ENCODE measurements at places on chromosomes 11 and 22.

- no peak for DNase-seq
These were observed at the start of gene VPREB1 for GRCh38 chr22:22244316-22245250. TSS of gene VPREB1 (plus strand) at chr22:22244786. CDS start at chr22:22244814, 28 bp downstream.

DNA sequence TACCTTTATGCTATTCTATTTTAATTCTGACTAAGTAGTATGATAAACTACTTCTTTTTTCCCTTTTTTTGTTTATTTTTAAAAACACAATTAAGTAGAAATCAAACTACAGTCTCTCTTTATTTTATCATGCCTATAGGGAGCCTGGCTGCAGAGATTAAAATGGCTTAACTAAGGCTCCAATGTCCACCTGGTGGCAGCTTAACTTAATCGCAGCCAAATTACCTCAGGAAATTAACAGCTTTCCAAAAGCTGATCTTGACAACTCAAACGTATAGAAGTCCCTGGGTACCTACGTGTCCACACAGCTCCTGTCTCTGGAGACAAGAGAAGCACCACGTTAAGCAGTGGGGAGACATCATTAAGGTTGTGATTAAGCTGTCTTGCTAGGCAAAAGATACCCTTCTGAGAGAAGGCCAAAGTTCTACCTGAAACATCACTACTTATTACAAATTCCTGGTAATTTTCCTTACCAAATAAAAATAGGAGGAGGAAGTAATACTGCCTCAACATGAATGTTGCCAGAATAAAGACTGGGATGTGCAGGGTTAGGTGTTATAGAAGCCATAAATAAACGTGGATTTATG lies 63.2 kb upstream of the SNX19 start:
- no peak for DNase-seq

GRCh38 chr11:132872211-132872610 lies 660.1 kb downstream of the OPCML start:
- DNase-seq = no peak

GRCh38 chr11:8649361-8649760 lies 33.1 kb downstream of the TRIM66 start:
- no peak for DNase-seq

DNA sequence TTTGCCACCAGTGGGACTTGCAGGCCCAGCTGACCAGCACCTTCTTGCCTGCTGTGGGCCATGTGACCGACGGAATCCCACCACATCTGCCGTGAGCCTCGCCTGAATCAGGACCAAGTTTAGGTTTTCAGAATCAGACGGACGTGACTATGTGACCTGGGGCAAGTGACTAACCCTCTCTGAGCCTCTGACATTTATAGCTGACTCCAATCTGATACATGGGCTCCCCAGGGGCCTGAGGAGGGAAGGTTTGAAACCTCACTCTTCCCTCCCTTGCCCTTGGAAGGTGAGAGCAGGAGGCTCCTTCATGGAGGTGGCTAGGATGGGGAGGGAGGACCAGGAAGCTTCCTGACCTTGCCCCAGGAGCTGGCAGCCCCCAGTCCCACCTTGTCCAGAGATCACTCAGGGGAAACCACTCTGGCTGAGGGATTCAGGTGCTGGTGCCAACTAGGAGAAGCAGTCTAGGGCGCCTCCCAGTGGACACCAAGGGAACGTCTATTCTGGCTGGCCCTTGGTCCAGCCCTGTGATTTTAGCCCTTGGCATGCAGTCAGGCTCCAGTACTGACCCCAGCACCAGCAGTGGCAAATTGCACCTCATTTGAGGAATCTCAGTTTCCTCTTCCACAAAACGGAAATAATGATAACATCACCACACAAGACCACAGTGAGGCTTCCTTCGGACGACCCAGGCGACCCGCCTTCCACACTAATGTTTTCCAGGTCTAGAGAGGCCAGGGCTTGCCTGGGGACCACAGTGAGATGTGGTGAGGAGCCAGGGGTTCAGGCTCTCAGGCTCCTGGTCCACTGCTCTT lies 47.2 kb upstream of the SYT7 start:
- DNase-seq = no peak

DNA sequence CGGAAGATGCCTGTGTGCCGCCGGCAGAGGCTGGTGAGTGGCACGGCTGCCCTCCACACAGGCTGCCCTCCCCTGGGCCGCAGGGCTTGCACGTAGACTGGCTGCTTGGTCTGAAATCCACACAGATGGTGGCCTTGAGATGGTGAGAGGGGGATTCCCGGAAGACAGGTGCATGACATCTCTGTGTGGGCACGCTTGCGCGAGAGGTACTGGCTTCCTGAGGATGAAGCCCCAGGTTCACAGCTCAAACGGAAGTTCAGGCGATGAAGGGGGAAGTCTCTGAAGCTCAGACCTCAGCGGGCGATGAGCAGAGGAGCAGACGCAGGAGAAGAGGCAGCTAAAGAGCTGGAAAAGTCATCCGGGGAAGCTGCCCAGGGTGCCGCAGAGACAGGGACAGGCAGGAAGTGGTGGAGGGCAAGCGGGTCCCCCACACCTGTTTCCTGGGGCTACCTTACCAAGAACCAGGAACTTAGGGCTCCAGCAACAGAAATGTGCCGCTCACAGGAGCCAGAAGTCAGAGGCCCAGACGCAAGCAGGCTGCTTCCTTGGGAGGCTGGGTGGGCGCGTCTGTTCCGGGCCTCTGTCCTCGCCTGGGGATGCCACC lies 7.2 kb downstream of the CRELD2 start:
- peak; percentile 57 for DNase-seq

DNA sequence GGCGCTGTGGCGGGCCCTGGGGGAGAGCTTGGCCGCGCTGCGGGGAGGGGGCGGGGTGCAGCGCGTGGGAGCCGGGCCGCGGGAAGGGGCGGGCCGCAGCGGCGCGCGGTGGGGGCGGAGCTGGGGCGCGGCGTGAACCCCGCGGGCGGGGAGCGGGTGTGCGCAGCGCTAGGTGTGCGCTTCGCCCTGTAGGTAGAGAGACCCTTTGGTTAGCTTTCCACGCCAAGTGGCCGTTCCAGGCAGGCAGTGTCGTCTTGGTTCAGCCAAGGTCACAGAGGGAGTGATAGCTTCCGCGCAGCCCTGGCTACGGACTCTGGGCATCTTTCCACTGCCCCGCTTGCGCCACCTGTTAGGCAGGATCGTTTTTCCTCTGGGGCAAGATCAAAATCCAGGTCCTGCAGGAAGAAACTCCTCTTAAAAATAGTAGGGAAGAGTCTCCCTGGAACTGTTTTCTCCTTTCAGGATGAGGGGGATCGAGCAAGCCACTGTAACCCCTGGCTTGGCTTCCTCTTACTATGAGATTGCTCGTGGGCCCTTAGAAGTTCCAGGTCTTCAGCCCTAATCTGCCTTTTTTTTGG lies 434 bp downstream of the BANF1 start:
- no peak for DNase-seq

Measured in stimulated activated CD4-positive, alpha-beta T cell treated with anti-CD3 and anti-CD28 coated beads, TNF-alpha, amount 100 ng/mL, for 1 hour (primary cell).